H54 (cell line): ENCODE measurements at places on chromosomes 6 and 20.

DNA sequence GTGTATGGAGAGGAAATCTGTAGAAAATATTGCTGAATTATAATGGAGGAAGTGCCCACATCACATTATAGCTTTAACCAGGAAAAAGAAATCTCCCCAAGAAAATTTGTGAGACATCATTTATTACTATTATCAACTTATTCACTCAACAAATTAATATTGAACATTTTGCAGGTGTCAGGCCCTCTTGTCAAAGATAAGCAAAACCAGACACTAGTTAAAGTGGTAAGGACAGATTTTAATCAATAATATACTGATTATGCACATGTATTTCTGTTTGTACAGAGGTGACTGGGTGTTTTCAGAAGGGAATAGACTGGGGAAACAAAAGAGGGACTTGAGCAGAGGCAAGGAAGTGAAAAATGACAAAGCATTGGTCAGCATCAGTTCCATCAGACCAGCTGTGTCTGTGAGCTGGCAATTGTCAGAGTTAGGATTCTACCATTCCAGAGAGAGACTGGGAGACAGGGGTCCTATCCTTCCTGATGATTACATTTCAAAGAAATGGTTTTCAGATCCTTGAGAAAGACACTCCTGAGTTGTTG lies 519.2 kb downstream of the UTRN start:
- no peak for DNase-seq

DNA sequence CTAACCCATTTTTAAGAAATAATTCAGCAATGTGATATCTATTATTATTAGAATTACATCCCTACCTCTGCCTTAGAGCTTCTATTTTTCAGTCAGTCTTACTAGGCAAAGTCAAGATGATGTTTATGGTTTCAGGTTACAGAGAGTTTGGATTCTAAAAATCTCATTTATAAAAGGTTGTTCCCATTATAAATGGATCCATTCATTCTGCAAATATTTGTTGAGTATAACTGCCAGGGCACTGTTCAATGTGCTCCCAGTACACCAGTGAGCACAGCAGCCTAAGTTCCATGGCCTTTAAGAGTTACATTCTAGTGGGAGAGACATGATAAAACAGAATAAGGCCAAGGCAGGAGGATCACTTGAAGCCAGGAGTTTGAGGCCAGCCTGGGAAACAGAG lies 75.9 kb upstream of the EYA4 start:
- no peak for DNase-seq

GRCh38 chr20:60541991-60542390 lies 583.8 kb downstream of the CDH26 start:
- no peak for DNase-seq

- DNase-seq: no peak
Measured at GRCh38 chr6:68876792-68877493, 241.9 kb downstream of the ADGRB3 start.

DNA sequence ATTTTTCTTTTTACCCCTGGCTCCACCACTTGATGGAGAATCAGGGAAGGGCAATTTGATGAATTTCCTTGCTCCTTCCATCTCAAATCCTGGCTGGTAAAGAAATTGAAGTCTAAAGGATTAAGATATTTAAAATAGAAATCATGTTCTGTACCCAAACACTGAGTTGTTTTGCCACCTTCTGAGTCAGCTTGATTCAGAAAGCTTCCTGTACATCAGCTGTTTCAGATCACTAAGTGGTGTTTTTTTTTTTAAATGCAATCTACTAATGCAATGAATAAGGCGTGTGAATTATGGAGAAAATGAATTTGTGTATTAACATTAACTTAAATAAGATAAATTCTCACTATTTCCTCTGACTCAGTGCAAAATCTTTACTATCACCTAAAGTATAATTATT lies 11.5 kb upstream of the POPDC3 start:
- no peak for DNase-seq

- no peak for DNase-seq
Measured at GRCh38 chr6:39576556-39577303, 148.5 kb downstream of the KIF6 start.

DNA sequence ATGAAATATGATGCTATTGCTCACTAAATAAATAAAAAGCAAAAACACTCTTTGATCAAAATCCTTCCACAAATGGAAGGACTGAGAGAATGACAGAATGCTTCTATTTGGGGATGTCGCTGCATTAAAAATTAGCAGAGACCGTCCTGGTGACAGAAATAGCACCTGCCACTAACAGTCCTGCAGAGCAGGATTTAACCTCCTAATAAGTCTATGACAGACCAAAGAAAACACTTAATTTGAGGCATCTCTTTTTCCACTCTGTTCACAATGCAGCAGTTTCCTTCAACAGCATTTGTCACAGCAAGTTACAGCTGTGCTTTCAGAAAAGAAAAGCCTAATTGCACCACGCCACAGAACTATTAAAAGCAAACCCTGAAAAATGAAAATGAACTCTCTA lies 140.6 kb upstream of the BEND6 start:
- DNase-seq: no peak

GRCh38 chr20:42678895-42679294 lies 510.8 kb downstream of the PTPRT start:
- no peak for DNase-seq

- no peak for DNase-seq
Measured at GRCh38 chr20:56579301-56579710, 46.3 kb downstream of the FAM209B start.

DNA sequence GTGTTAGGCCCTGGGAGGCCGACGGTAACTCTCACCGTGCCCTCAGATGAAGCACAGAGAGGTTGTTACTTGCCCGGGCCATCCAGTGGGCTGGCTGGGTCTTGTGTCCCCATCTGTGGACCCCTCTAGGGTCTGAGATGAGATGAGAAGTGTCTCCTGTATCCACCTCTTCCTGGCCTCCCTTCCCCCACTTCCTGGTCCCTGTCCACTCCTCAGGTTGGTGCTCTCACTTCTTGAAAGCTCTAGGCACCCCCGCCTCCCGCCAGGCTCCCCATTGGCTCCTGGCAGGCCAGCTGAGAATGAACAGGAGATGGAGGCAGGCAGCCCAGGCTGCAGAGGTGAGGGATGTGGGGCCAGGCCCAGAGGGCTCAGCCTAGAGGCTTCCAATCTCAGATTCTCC lies 1.5 kb downstream of the MMP24OS start:
- DNase-seq: no peak

- DNase-seq: no peak
Measured at GRCh38 chr6:148888856-148889255, 142.0 kb downstream of the UST start.

DNA sequence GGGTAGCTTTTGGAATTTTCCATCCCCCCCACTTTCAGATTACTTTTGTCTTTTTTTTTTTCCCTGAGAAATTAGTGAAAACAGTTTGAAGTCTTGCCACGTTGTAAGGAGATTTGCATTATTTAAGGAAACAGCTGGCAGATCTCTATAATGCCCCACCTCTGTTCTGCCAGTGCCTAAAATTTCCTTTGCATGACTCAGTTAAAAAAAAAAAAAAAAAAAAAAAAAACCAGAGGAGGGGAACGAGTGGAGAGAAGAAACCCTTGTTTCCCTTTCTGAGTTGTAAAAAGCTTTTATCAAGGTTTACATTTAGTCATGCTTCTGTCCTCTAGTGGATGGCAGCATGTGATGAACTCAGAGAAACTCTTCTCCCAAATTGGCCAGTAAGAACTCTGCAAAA lies 33.5 kb downstream of the CARMIL1 start:
- peak; percentile 15 for DNase-seq

- DNase-seq: peak; percentile 44
Measured at GRCh38 chr20:52083627-52084232, 107.8 kb downstream of the ZFP64 start.

GRCh38 chr6:53587291-53587690 lies 42.4 kb upstream of the GCLC start:
- DNase-seq: no peak

DNA sequence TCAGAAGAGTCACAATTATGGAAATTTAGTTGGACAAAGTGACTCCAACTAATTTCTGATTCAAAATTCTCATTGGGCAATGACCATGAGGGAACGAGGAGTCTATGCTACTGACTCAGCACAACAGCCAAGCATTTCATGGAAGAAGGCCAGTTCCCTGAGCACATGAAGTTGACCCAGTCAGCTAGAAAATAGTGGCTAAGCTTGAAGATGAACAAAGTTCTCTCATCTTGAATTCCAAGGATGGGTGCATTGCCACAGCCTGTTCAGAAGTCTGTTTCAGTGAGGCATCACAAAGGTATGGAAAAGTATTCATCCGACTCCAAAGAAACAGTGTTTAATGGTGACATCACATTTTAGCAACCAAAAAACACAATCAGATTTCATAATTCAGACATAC lies 676.9 kb downstream of the HACE1 start:
- DNase-seq: no peak

- no peak for DNase-seq
Measured at GRCh38 chr20:46951405-46951804, 56.8 kb downstream of the EYA2 start.

DNA sequence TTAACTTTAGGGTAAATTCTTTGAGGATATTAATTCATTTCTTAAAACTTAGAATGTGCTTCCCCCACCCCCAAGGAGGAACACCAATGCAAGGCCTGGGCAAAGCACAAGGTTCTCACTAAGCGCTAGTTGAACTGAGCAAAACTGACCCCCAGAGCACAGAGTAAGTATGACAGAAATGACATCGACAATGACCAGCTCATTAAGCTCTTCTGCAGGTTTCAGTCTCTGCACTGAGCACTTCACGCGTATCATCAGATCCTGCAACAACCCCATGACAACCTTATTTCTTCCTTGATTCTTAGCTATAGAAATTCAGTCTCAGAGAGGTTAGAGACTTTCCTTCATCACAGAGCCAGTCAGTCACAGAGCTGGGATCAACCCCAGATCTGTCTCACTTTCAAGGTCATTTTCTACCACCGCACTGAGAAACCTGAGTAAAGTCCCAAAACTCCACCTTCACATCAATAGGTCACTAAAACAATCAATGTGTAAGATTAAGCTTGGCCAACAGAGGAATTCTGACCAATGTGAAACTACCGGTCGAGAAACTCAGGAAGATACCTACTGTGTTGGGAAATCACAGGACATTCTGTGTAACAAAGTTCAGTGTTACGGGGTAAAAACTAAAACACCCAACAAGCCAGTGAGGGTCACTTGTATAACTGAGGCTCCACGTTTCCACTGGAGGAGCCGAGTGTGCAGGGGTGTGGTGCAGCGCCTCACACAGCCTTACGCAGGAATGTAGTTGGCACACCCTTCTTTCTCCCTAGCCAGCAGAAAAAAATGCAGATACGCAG lies 129.0 kb upstream of the FOXQ1 start:
- DNase-seq: no peak

- no peak for DNase-seq
Measured at GRCh38 chr6:41538556-41539182, 7.5 kb upstream of the FOXP4 start.
